Hematopoietic multipotent progenitor cell treated with erythropoietin and hydrocortisone succinate and interleukin-3 and kit ligand, for 15 days (in vitro differentiated cells): ENCODE measurements at places on chromosomes 3 and 15.

- no peak for DNase-seq
Measured at GRCh38 chr3:50622881-50623280, 5.9 kb downstream of the MAPKAPK3 start.

GRCh38 chr15:62706317-62706716, 336.2 kb upstream of the TPM1 start:
- DNase-seq, result no peak

DNA sequence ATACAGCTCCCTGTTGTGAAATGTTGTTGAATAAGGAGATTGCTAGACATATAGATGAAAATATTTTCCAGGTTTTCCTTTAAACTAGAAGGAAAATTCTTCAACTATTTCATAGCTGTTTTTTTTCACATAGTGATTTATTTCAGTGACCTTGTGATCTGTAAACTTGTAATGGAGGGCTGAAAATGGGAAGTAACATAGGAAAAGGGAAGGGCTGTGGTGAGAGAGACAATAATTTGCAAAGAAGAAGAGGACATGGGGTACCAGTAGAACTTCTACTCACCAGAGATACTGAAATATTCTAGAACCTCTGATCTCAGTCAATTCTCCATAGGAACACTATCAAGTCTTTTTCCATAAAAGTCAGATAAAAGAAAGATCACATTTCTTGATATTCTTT, 60.4 kb downstream of the PLS1 start:
- no peak for DNase-seq

GRCh38 chr3:52873433-52874159, 23.8 kb downstream of the STIMATE start:
- no peak for DNase-seq

DNA sequence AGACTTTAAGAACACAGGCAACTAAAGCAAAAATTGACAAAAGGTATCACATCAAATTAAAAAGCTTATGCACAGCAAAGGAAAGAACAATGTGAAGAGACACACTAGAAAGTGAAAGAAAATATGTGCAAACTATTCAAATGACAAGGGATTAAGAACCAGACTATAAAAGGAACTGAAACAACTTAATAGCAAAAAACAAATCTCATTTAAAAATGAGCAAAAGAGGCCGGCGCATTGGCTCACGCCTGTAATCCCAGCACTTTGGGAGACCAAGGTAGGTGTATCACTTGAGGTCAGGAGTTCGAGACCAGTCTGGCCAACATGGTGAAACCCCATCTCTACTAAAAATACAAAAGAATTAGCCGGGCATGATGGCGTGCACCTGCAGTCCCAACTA, 14.4 kb downstream of the NGLY1 start:
- DNase-seq, result no peak

- no peak for DNase-seq
Measured at GRCh38 chr3:27758083-27758482, 36.0 kb upstream of the EOMES start.

- no peak for DNase-seq
Measured at GRCh38 chr15:69305933-69306568, 7.3 kb downstream of the PAQR5 start.

DNA sequence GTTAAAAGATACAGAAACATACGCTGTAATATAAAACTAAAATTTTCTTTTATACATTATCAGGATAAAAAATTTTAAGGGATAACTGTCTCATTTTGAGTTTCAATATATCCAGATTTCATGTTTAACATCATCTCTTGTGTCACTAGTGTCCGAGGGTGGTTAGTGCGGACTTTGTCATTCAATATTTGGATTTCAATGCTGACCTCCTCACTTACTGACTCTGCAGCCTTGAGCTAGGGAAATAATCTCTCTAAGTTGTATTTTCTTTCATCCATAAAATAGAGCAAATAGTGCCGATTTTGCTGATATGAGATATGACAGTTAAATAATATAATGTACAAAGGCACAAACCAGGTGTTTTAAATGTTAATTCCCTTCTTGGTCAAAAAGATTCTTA, 203.2 kb downstream of the CPNE4 start:
- no peak for DNase-seq

- DNase-seq, result no peak
Measured at GRCh38 chr15:83287541-83288027, 3.1 kb upstream of the BNC1 start.

DNA sequence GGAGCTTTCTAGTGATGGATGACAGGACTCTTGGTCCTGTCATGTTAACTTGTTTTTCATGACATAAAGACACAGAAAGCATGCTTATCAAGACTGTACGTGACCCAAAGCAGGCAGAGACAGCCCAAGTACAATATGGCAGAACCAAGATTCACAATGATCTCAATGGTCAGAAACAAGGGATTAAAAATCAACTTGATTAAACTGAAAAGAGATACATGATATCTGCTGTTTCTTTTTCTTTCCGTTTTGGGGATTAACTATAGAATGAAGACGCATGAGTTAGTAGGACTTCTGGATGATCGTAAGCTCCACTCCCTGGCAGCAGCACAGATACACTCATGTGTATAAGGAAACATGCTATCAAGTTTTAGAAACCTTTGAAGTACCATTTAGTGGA, 98.4 kb upstream of the MYZAP start:
- no peak for DNase-seq

GRCh38 chr15:90412356-90413194, 24.5 kb downstream of the IQGAP1 start:
- no peak for DNase-seq

DNA sequence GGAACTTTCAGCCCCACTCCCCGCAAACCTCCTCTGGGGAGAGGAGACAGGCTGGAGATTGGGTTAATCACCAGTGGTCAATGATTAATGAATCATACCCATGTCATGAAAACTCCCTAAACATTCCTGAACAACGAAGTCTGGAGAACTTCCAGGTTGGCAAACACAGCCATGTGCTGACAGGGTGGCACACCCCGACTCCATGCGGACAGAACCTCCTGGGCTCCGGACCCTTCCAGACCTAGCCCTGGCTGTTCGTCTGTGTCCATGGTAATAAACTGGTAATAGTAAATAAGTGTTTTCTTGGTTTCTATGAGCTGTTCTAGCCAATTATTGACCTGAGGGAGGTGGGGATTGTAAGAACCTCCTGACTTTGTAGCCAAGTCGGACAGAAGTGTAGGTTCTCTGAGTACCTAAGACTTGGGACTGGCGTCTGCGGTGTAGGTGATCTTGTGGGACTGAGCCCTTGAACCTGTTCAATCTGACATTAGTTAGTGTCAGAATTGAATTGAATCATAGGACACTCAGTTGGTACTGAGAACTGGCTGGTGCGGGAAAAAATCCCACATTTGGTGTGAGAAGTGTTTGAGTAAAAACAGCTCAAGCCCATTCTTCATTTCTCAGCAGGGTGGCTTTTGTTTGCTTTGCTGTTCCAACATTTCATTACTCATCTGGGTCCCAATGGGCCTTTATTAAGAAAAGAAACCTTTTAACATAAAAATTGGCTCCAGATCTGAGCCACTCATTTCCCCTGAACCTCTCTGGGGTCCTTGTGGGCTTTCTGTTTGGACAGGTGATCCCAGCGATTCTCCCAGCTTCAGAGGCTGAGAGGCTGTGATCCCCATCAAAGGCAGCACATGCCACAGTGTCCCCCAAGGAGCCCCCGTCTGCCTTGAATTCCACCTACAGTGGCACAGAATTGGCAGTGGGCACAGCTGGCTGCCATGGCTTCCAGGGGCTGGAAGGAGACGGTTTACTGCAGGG, 151.0 kb downstream of the TJP1 start:
- no peak for DNase-seq

DNA sequence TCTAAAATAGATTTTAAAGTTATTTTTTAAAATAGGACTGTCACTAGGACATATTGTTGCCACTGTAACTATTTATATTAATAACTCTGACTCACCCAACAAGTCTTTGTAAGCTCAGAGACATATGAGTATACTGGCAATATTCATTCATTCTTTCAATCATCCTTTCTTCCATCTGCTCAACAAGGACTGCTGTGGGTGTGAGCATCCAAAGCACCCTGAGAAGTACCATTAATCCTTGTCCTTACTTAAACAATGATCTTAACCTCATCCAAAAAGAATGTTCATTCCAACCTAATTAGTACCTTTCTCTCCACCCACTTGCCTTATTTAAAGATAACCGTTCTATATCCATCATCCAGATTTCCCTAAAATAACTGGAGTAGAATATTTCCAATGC, 94.2 kb upstream of the PPP2R3A start:
- no peak for DNase-seq

- DNase-seq, result no peak
Measured at GRCh38 chr3:38152609-38153008, 12.7 kb upstream of the OXSR1 start.

GRCh38 chr3:24490151-24490550, 4.5 kb downstream of the THRB start:
- DNase-seq, result no peak

DNA sequence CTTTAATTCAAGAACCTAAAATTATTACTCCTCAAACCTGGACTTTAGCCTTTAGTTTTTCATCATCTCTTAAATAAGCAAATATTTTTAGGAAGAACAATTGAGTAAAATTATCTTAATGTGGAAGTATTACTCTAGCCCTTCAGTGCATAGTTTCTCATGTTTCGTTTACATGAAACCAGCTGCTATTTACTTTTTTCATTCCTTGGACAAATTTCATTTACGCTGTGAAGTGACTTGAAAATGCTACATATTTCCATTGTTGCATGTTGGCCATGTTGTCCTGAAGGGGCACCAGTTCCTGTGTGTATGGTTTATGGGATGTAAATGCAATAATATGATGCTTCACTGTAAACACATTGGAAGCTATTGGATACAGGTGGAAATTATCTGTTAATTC, 49.9 kb downstream of the SLC25A26 start:
- no peak for DNase-seq

DNA sequence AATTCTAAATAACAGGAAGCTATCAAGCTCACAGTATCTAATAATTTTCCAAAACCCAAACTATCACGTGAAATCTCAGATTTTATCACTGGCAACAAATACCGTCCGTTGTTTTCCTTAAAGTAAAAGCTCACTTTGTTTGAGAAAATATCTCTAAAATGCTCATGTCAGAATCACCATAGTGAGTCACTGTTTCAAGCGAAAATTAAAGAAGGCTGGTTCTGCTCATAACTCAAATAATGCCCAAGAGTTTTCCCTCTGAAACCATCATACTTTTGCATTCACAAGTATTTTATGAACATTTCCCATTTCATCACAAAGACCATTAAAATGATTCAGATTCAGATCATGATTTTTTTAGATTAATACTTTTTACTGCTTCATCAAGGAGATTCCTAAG, 50.6 kb downstream of the TBL1XR1 start:
- DNase-seq, result no peak

DNA sequence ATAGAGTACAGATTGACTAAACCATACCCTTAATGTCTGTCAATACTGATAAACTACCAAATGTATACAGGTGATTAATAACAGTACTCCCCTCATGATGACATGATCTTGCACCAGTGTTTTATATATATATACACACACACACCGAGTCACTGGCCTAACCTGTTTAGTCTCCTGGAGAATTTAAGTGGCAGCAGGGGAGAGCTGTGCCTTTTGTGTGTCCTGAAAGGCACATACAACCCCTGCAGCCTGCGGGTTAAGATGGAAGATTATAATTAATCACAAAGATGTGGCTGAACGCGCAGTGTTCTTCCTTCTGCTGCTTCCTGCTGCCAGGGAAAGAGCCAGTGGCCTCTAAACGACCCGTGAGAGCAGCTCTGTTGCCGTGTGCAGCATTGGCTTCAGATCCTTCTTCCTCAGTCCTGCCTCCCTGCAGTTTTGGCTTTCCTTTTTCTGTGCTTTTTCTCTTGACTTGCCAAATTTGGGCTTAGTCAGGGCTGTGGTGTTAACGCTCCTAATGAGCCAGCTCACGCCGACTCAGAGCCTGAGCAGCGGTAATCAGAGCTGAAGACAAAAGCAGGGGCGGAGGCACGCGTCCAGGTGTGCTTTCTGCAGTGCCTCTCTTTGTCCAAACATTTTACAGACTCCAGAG, 42.5 kb upstream of the UBE3A start:
- no peak for DNase-seq

- DNase-seq, result no peak
Measured at GRCh38 chr3:147906285-147906684, 497.1 kb downstream of the ZIC1 start.

- no peak for DNase-seq
Measured at GRCh38 chr3:45572755-45573154, 21.8 kb upstream of the LIMD1 start.

GRCh38 chr3:51282931-51283330, 102.2 kb upstream of the MANF start:
- DNase-seq, result no peak

GRCh38 chr3:117589454-117589853, 879.9 kb downstream of the TUSC7 start:
- no peak for DNase-seq
